Peyer's patch (tissue), 4 donors: ENCODE measurements at places on chromosomes 3 and 15. TPM values are rescaled to one million over a fixed set of nuclear protein-coding genes. Genes with fewer than 3 reads are reported as not detected.

DNA sequence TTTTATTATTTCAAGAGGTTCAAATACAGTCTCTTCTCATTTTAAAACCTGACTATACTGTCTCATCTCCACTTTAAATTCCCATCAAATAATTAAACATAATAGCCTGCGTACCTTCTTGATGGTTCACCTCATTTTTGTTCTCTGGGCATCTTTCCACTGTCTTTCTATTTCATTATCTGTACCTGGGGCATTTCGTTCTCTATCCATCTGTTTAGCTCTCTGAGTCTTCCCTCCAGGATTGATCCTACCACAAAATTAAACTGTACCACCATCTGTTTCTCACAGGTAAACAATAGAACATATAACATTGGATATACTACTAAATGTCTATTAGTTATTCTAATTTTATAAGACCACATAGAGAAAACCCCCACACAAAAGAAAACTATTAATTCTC is 1331.4 kb downstream of the NSUN3 start:
- no peak for DNase-seq

C3orf20 gene
- total RNA-seq, result not detected

DNA sequence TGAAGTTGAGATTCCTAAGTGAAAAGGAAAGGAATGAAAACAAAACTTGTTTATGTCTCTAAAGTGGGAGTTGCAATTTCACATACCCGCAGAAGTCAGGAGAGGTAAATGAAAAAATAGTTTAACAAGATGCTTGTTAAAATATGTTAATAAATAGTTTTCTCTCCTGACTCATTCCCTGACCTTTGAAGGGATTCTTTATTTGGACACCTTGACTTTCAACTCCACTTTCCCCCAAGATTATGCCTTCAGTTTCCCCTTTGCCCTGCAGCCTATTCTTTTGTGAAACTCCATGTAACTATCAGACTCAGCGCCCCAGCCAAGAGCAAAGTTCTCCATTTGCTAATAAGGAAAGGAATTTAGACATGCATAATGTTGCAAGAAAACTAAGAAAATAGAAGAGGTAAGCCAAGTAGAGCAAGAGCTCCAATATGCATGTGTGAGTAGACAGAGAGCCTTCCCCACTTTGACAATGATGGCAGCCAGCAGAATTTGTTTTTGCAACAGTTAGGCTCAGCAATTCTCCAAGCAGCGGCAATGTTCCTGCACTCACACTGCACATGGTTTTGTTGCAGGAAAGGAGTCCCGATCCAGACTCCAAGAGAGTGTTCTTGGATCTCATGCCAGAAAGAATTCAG is 61.2 kb downstream of the CD200 start:
- no peak for DNase-seq

PLA2G4F gene
- 42.2 TPM for total RNA-seq

MESP1 gene
- 6.6 TPM for total RNA-seq

- DNase-seq, result no peak
Measured at GRCh38 chr3:152419748-152420147, 151.0 kb downstream of the MBNL1 start.

DNA sequence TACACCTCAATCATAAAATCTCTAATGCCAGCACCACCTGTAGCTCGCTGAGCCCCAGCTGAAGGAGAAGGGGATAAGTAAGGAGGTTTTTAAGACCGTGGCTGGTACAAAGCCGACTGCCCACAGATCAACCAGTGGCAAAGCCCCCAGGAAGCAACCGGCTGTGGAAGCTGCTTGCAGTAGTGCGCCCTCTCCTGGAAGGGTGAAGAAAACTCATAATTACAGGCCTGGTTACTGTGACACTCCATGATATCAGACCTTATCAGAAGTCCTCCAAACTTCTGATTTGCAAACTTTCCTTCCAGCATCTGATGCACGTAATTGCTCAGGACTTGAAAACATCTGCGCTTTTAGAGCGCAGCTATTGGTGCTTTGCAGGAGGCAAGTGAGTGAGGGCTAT is 63.1 kb upstream of the MCTP2 start:
- DNase-seq, result no peak

- DNase-seq, result no peak
Measured at GRCh38 chr15:89758283-89758682, 7.2 kb upstream of the MESP1 start.

DNA sequence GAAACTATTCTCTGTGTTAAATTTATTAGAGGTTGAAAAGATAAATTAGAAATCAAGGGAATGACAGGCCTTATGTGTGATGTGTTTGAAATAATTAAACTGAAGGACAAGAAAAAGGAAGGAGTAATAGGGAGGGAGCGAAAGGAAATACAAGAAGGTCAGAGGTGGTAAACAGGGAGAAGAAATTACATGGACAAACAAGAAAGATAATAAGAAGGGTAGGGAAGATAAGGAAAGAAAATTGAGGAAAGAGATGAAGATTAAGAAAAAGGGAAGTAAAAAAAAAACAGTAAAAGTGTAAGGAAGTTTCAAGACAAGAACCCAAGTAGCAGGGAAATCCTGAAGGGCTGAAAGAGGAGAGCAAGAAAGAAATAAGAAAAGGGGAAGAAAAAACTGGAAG is 26.2 kb upstream of the ANXA2 start:
- DNase-seq, result no peak

KIF7 gene
- total RNA-seq, result 13.2 TPM

DNA sequence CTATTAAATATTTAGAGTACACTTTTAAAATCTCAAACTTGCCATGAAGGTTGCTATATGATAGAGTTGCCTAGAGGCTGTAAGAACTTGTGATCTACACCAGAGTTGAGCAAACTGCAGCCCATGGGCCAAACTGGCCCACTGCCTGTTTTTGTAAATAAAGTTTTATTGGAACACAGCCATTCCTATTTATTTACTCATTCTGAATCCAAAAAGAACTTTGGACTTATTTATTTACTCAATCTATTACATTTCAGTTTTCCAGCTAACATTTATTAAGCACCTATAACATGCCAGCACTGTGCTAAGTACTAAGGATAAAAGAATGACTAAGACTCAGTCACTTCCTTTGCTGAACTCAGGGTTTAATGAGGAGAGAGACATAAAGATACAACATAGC is 403.6 kb downstream of the ERC2 start:
- no peak for DNase-seq

- DNase-seq, result no peak
Measured at GRCh38 chr3:13879102-13879945, 547 bp downstream of the WNT7A start.
